WERI-Rb-1 (cell line): ENCODE measurements at places on chromosomes 7 and 10.

GRCh38 chr7:8157296-8157695 is 104.7 kb downstream of the ICA1 start:
- no peak for DNase-seq

DNA sequence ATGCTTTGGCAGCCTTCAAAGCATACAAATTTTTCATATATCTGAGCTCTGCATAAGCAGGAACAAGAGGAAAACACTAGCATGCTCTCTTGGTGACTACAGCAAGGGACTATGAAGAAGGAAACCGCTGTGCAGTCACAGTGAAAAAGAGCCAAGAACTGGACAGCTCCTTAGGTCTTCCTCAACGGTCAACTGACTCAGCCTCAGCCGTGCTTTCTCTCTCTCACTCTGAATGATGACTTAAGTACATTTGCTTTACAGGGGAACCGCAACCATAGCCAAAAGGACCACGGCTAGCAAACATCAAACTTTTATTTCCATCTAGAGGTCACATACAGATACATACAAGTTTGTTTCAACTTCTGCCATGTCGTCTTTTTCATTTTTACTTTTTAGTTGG is 69.9 kb downstream of the HYCC1 start:
- DNase-seq: no peak

DNA sequence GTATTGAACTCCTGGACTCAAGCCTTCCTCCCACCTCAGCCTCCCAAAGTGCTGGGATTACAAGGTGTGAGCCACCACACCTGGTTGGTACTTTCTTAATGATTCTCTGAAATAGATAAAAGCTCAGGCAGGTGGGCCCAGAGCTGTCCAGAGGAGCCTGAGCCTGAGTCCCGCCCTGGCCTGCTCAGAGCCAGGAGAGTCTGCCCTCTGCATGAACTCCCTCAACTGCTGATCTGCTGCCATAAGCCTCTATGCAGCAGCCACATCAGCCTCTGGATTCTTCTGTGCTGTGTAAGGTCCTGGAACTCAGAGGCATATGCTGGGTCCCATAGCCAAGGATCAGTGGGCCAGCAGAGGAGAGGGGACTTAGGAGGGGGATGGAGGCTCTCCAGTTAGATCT is 23.1 kb upstream of the DDIT4 start:
- DNase-seq: peak; percentile 51

DNA sequence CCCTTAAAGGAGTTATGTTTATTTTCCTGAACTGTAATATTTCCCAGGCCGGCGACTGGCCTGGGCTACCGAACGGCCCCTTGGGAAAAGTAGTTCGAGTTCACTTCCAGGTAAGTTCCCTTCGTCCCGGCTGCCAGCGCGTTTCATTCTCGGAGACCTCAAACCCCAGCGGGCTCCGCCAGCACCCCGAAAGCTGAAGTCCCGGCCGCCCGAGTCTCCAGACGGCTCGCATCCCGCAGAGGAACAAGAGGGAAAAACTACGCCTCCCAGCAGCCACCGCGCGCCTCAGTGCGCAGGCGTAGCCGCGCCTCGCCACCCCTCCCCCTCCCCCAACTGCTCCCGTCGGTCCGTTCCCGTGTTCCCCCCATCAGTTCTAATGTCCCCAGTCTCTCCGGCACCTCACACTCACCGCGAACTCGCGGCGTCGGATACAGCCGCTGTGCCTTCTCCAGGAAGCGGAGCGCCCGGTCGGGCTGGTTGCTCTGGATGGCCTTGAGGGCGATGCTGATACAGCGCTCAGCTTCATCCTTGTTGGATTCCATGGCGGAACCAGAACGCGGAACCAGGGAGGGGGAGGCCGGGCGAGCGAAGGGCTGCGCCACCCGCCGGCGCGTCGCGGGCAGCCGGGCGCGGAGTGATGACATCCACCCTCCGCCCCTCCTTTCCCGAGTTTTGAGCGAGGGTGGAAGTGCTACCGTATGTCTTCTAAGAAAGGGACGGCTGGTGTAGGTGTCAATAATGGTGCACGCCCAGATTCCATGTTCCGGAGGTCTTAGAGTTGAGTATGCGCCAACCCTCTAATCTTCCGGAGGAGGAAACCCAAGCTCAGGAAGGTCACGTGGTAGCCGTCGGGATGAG is at the start of gene DNAJB12:
Gene DNAJB12, minus strand, starts transcription at position 564 of the 858 bp plus-strand sequence. Its CDS starts 22 bp downstream, at position 542.
- DNase-seq: peak; percentile 94

GRCh38 chr7:30789334-30789711 is 18.1 kb downstream of the MINDY4 start:
- no peak for DNase-seq

- DNase-seq: no peak
These were observed 77.0 kb upstream of the NMT2 start for GRCh38 chr10:15245530-15245929.

DNA sequence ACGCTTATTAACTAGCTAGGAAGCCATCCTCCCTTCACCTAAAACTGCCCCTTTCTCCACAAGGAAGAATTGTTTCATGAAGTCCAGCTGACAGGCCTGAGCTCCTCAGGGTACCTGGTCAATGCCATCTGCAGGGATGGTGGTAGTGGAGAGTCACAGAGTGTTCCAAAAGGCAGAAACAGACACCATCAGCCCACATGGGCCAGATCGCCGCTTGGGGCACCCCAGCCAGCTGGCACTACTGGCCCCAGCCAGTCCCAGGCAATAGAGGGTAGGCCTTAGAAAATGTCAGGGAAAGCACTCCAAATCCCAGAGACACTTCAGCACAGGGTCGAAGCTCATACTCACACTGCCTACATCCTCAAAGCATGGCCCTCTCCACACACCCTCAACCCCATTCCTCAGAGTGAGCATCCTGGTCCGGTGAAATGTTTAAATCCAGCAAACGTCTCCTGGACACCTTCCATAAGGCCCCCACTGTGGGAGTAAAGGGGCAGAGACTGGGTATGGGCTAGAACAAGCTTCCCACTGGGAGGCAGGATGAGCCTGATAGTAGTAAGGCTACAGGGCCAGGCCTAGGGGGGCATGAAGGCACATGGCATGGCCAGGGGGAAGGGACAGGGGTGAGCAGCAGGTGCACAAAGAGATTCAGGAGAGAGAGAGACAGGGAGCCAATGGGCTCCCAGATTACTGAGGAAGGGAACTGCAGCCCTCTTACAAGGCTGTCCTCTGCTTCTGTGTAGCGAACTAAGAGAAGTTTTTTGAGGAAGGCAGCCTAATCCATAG is 1.9 kb downstream of the LRRC20 start:
- no peak for DNase-seq

GRCh38 chr10:8206882-8207281 is 152.4 kb downstream of the GATA3 start:
- no peak for DNase-seq

GRCh38 chr7:33868166-33868565 is 37.2 kb upstream of the BMPER start:
- DNase-seq: no peak

GRCh38 chr7:12715372-12716133 is 28.1 kb downstream of the ARL4A start:
- no peak for DNase-seq

DNA sequence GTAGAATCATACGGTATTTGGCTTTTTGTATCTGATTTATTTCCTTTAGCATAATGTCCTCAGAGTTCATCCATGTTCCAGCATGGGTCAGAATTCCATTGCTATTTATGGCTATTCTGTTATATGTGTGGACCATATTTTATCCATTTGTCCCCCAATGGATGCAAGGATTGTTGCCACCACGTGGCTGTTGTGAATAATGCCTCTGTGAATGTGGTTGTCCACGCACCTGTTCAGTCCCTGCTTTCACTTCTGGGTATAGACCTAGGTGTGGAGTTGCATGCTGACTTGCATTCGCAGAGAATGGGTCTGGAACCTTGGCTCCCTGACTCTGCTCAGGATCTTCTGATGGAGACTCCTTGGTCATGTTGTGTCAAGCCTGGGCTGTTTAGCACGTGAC is 199.9 kb downstream of the CAMK1D start:
- peak; percentile 6 for DNase-seq

GRCh38 chr7:20514364-20514763 is 101.1 kb upstream of the ABCB5 start:
- peak; percentile 89 for DNase-seq

DNA sequence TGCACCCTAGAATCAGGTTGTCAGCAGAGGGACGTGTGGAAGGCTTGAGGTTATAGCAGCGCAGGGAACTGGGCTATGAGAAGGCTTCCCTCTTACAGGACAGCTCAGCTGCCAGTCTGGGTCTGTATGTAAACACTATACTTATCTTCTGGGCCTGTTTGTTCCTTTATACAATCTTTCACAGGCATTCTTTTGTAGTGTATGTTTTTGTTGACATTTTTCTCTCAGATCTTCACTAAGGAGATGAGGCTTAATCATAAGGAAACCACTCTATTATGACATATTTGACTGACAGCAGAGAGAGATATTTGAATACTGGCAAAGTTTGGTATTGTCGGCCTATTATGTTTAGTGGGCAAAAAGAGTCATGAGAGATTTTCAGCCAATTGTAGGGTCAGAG is 929 bp downstream of the GBF1 start:
- DNase-seq: no peak

- no peak for DNase-seq
These were observed 32.1 kb upstream of the MDFIC start for GRCh38 chr7:114889646-114890285.

GRCh38 chr7:20696002-20696605 is 80.6 kb downstream of the ABCB5 start:
- DNase-seq: no peak

DNA sequence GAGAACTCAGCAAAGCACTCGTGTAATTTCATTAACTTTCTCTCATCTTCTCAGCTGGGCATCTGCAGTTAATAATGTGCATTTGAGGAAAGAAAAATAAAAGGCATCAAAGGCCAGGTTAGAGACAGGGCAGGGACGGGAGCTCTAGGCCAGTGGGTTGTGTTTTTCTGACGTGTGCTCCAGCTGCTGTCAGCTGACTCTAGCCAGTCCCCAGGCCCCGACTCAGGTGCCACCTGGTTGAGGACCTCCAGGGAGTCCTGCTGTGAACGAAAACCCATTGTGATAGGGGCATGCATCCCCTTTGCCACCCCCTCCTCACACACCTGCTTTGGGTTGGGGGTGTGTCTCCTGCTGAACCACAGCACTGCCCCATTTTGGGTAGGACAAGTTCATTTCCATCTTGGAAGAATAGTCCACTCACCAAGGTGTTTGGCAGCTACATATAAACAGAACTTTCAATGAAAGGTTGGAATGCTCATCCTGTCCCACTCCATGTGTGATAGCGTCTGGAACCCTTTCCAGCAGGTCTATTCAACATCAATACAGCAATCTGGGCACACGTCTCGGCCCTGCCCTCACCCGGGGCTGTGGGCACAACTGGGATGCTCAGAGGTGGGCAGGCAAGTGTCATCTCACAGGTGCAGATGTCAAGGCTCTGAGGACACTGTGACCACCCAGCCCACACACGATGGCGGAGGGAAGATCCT is 146.1 kb upstream of the FAM20C start:
- no peak for DNase-seq

DNA sequence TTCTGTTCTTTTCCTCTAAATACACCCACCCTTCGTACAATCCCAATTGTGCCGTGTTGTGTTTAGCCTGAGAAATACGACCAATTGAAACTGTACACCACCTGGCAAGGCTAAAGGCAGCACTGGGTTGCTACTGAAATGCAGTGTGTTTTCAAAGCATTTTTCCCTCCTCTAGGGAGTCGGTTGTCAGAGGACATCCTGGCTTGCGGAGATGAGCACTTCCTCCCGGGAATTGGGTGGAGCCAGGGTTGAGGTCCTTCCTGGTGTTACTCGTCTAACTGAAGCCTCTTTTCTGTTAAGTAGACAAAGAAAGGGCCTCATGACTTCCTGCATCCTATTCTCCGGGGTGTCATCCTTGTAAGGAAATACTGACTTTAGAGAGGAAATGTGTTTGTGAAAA is 133.5 kb downstream of the MTPAP start:
- DNase-seq: no peak

DNA sequence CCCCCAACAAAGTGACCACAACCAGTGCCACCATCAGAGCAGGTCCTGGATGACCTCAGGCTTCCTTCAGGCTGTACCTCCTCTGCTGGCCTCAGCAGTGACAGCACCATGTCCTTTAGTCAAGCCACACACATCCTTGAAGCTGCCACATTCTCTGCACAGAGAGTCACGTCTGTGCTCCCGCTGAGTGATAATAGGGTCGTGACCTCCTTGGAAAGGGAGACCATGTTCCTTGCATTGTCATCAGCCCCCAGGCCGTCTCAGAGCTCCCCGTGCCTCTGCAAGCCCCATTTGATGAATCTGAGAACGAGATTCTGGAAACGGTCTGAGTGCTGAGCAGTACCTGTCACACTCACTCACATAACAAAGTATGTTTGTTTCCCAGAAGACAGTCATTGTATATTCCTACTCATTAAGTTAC is 106.5 kb upstream of the PRR15 start:
- no peak for DNase-seq

DNA sequence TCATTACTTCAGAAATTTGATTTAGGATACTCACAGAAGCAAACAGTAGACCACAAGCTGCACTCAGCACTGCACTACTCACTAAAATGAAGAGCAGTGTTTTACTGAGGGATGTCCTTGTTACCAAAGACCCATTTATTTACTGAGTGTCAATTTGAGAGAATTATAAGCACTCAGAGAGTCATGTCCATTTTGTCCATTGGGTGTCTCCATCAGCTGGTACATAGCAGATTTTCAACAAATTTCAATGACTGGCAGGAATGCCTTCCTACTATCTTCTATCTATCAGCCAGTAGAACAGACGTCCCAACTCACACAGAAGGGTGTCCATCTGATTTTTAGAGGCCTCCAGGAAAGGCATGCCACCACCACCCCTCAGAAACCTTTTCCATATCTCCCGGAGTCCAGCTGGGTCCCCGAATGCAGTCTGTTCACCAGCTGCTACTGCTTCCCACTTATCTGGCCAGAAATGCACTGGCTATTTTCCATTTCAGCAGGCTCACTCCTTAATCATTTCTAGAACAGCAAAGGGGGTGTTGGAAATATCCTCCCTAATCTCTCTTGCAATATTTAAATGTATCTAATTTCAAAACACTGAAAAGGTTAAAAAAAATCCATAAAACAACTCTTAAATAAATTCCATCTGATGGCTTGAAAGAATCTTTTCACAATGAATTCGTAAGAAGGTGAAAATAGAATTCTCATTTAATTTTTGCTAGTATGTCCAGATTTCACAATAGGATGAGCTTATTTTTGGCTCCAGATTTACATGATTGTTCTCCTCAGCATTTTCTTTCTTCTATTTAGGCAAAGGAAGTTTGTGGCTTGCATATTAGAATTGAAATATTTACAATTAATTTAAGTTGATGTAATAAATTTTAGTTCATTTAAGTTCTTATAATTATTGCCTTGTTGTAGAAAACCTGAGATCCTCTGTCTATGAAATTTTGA is 1164.0 kb upstream of the CELF2 start:
- no peak for DNase-seq

DNA sequence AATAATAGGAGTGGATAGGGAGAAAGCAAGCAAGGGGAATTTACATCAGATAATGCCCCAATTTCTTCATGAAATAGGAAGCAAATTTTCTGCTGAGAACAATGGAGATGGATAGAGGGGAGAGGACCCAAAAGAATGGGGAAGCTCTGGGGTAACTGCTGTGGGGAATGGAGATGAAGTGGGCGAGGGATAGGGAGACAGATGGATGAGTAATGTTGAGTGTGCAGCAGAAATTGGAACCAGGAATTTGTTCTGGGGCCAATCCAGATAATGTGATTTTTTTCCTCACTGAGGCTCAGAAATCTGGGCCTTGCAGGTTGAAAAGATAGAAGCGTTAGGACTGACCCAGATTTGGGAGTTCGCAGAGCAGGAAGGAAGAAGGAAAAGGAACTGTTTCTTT is 24.5 kb upstream of the MRC1 start:
- DNase-seq: no peak
